ENCODE measurements at places on chromosomes 2 and 18.

DNA sequence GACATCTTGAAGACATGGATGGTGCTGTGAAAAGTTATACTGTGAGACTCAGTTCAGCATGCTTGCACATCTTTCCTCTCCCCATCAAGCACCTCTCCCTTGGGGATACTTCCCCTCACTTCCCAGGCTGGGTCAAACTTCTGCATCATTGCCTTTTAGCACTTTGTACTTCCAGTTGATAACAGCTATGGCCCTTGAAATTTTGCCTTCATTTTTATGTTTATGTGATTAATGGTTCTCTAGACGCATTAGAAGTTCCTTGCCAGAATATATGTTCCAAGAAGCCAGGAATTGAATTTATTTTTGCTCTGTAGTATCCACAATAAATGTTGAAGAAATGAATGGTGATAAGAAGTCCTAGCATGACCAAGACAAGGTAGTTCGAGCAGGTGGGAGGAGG lies 120.9 kb upstream of the ST6GAL2 start:
- DNase-seq = no peak

- no peak for DNase-seq
Observed at GRCh38 chr2:191013682-191013931, 364 bp downstream of the STAT1 start.

- DNase-seq = no peak
Observed at GRCh38 chr2:49924044-49924817, 769.9 kb upstream of the FSHR start.

GRCh38 chr2:241550616-241551580 lies 7.6 kb upstream of the BOK start:
- no peak for DNase-seq

GRCh38 chr2:55511508-55512124 lies 7.9 kb upstream of the CFAP36 start:
- DNase-seq = no peak

GRCh38 chr18:58024139-58024538 lies 19.9 kb upstream of the NEDD4L start:
- no peak for DNase-seq

DNA sequence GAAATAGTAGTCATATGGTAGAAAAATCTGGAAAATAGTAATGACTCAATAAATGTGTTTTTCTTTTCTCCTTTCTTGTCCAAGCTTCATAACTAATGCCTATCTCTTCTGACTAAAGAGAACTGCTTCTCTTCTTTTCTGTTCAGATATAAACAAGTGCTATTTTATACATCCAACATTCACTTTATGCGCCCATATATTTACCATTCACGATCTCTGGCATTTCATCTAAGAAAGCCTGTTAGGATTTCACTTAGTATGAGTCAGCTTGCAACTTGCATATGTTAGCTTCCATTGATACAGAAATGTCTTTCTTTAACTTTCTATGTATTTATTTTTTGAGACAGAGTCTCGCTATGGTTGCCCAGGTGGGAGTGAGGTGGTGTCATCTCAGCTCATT lies 224.9 kb downstream of the VAPA start:
- DNase-seq = no peak

GRCh38 chr2:233404222-233404621 lies 49.9 kb downstream of the DGKD start:
- peak; percentile 69 for DNase-seq

GRCh38 chr2:218736531-218736930 lies 25.9 kb downstream of the TTLL4 start:
- no peak for DNase-seq

GRCh38 chr2:96118698-96119388 lies 2.5 kb upstream of the ADRA2B start:
- no peak for DNase-seq

DNA sequence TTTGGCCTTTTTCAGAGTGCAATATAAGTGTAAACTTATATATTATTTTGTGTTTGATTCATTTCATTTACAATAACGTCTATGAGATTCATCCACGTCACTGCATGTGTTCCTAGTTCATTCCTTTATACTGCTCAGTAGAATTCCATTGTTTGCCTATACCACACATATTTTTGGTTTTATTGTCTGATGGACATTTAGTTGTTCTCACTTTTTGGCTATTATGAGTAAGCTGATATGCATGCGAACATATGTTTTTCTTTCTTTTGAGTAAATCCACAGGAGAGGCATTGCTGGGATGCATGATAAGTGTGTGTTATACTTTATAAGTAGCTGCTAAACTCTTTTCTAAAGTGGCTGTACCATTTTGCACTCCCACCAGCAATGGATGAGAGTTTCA lies 314.8 kb upstream of the HS6ST1 start:
- no peak for DNase-seq

DNA sequence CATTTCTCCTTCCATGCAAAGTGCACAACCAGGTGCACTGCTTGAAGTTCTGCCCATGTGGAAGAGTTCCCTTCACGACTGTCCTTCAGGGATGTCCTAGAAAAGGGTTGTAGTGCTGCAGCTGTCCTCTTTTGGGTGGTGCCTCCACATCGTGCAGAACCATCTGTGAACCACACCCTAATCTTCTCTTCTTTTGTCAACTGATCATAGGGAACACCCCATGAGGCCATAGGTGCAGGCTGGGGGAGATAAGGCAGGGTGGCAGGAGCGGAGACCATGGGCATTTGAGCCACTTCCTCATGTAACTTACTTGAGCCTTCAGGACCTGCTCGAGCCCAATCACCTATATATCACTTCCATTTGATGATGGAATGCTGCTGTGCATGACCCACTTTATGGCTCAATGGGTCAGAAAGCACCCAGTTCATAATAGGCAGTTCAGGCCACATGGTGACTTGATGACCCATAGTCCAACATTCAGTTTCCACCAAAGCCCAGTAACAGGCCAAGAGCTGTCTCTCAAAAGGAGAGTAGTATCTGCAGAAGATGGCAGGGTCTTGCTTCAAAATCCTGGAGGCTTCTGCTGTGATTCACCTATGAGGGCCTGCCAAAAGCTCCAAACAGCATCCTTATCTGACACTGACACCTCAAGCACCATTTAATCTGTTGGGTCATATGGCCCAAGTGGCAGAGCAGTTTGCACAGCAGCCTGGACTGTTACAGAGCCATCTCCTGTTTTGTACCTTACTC lies 84.7 kb upstream of the CYRIA start:
- DNase-seq = no peak

GRCh38 chr18:12315490-12315889 lies 7.4 kb downstream of the TUBB6 start:
- DNase-seq = no peak

GRCh38 chr2:27545348-27546141 lies 37.3 kb upstream of the ZNF512 start:
- DNase-seq = no peak

DNA sequence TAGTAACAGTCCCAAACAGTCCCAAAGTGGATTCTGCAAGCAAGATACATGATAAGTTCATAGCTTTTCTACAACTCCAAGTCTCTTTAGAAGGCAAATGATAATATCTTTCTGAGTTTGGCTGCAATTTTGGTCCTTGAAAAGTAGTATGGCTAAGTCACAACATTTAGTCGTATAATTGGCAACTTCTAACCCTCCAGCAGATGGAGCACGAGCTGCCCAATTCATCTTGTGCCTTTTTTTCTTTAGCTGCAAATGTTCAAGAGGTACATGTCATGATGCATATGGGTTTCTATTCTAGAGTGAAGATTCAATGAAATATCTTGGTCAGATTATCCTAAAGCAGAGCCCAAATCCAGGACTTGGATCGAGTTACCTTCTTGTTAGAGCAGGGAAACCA lies 127.0 kb upstream of the KLHL14 start:
- DNase-seq = no peak

GRCh38 chr2:27852691-27853090 lies 37.5 kb downstream of the RBKS start:
- DNase-seq = no peak

GRCh38 chr2:173922760-173923159 lies 42.4 kb downstream of the SP3 start:
- no peak for DNase-seq

DNA sequence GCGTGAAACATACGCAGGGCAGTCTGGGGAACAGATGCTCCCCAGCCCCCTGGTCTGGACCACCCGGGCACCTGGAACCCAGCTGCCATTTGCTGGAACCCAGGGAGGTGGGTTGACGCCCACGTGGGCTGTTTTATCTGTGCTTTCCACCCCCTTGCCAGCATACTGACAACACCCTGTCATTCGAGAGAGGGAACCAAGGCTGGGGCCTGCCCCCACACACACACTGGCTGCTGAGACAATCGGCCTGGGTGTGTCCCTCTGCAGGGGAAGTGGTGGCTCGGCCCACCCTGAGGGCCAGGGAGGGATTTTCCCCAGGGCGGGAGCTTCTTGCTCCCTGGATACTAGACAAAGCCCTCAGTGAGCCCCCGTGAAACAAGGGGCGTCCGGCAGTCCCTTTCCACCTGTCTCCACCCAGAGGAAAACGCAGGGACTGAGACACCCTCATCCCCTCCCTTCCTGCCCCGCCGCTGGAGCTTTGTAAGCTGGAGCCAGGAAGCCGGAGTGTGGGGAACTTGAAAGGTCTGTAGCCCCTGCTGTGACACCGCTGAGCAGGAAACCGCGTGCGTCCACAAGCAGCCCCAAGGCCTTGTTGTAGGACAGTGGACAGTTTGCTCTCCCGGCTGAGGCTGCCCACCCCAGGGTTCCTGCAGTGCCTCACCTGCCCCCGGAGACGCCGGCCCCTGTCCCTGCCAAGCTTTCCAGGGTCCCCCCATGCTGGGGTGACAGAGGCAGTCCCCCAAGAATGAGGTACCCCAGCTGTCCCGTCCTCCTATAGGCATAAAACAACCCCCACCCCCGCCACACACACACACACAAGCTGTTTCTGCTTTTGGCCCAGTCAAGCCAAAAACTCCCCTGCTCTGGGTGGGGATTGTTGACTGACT lies 14.1 kb upstream of the KLF11 start:
- DNase-seq = peak; percentile 34

GRCh38 chr18:41870191-41870590 lies 84.8 kb upstream of the PIK3C3 start:
- no peak for DNase-seq

DNA sequence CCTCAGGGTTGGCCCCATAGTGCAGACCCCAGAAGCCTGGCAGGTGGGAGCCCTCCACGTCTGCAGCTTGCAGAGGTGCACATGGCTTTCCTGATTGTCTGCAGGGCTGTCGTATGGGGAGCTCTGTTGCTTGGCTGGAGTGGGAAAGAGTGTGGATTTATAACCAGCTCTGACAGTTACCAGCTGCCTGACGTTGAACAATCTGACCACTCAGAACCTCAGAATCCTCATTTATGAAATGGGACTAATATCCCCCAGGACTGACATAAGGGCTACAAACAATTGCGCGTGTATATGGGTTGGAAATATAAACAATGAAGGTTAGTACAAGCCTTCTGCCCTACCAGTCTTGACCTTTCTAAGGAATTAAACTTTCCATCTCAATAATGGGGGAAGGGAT lies 13.9 kb upstream of the PXDN start:
- DNase-seq = no peak

DNA sequence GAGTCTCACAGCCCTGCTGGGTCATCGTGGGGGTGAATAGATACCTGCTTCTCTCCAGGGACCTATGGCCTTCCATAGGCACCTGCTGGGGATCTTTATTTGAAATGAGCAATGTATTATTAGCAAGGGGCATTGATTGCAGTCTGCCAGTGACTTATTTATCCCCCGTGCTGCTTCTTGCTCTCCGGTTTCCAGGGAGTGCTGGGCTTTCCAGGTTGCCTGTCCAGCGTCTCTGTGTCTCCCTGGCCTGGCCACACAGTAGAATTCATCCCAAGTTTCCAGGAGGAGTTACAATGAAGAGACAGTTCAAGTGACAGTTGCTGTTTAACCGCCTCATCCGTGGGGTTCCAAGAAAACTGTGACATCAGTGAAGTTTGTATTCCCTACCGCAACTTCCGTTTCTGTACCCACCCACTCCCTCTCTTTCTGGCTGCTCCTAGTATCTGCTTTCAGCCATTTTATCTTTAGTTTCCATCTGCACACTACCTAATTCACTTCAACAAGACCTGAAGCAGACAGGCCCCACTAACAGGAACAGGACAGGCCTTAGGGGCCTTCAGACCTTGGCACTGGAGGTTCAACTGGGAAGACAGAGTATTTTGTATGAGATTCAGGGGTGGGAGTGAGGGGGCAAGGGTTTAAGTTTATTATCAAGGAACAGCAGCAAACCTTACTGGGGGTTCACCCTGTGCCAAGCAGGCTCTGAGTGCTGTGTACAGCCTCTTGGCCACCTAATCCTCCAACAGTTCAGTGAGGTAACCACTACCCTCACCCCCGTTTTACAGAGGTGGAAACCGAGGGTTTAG lies 134.8 kb downstream of the PRKCE start:
- no peak for DNase-seq

DNA sequence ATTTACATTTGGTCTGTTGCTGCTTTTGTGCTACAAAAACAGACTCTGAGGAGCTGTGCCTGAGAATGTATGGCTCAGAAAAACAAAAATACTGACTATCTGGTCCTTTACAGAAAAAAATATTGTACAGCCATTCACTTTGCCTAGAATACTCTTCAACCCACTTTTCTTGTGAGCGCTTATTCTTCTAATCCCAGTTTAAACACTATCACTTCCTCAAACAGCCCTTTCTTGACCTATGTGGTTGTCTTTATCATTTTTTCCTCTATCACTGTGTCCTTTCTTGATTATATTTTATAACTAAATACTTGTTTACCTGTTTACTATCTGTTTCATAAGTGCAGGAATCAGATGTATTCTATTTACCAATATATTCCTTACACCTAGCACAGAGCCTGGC lies 33.5 kb downstream of the CUL3 start:
- DNase-seq = no peak

- DNase-seq = no peak
Observed at GRCh38 chr18:29749704-29750103, 1292.8 kb downstream of the DSC3 start.

- no peak for DNase-seq
Observed at GRCh38 chr2:28004086-28004485, 113.6 kb downstream of the BABAM2 start.

GRCh38 chr2:221304916-221305315 lies 267.2 kb downstream of the EPHA4 start:
- no peak for DNase-seq

DNA sequence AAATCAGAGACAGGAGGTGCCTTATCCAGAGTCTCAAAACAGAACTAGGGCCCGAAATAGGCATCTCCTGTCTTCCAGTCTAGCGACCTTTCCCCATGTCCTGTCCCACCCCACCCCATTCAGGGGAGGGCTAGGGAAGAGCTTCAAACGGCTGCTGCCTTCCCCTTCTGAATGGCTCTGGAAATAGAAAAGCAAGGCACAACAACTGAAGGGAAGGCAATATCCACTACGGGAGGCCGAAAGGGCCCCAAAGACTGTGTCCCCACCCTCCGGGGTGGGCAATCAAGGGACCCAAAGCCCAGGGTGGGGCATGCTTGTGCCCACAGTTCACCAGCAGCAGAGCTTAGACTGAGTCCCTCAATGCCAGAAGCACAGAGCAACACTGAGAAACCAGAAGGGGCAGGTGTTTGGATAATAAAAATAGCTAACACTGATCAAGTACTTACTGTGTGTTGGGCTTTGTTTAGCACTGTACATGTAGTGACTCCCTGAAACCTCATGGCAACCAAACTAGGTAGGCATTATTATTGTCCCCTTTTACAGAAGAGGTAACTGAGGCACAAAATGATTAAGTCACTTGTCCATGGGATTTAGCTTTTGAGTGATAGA lies 38.5 kb downstream of the CYRIA start:
- no peak for DNase-seq

Measured in activated naive CD4-positive, alpha-beta T cell treated with anti-CD3 and anti-CD28 coated beads, Interleukin-2, amount 50 U/mL, for 16 hours (primary cell).